Naive thymus-derived CD4-positive, alpha-beta T cell (primary cell): ENCODE measurements at places on chromosomes 5 and 9. TPM values are rescaled to one million over a fixed set of nuclear protein-coding genes. Genes with fewer than 3 reads are reported as not detected.

Gene UAP1L1
- total RNA-seq = 11.6 TPM

Gene TMEM232
- total RNA-seq = 3.0 TPM

Gene TSLP
- not detected for total RNA-seq

Gene SPOUT1
- 65.2 TPM for total RNA-seq

Gene SLCO6A1
- not detected for total RNA-seq

Gene CCDC112
- 3.0 TPM for total RNA-seq

Gene SRA1
- 45.5 TPM for total RNA-seq

Gene FGFR4
- total RNA-seq = 3.4 TPM

Gene DELE1
- 75.4 and 77.3 TPM in 2 replicates for total RNA-seq

- H3K27me3 ChIP-seq = no peaks in the 10 kb centered on the region
- no peaks in the 10 kb centered on the region for H3K4me1 ChIP-seq
- peak; percentile 11 for DNase-seq
- H3K4me3 ChIP-seq = no peak overlapping the region
- no peaks in the 10 kb centered on the region for H3K36me3 ChIP-seq
These were observed 24.8 kb upstream of the HNRNPA0 start for GRCh38 chr5:137778772-137779564.

DNA sequence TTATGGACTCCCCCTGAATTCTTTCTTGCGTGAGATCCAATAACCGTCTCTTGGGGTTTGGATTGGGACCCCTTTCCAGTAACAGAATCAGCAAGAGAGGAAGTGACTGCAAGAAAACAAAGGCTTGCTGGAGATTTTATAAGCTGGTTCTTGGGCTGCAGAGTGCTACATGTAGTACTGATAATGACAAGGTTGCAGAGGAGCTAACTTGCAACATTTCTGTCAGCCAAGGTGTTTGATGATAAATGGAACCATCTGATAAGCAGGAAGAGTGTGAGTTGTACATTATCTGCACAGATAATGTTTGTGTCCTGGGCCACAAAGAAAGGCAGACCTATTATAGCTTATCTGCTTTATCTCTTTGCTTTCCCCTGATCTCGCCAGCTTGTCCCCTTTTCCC, 37.1 kb downstream of the DNAJB5 start:
- H3K36me3 ChIP-seq = no peaks in the 10 kb centered on the region
- H3K4me1 ChIP-seq = no peaks in the 10 kb centered on the region
- H3K27me3 ChIP-seq = no peaks in the 10 kb centered on the region
- H3K27ac ChIP-seq = no peak overlapping the region
- no peak overlapping the region for H3K4me3 ChIP-seq

DNA sequence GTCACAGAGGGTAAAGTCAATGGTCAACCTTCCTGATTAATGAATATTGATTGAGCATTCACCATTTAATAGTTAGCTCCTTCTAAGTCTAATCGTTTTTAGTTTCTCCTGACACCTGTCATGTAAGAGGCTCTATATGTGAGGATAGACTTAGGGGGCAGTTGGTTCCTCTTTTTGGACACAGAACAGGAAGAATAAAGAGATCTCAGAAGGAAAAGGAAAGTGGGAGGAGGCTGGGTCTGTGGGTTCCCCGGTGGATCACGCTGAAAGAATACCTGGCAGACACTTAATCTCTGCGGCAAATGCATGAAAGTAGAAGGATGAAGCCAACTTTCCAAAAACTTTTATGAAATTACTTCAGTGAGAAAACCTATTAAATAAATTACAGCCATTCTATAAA, 98.4 kb downstream of the PDE4D start:
- peaks cover 6% of the 10 kb centered on the region for H3K4me1 ChIP-seq
- no peak overlapping the region for H3K4me3 ChIP-seq
- H3K27me3 ChIP-seq = no peaks in the 10 kb centered on the region
- H3K36me3 ChIP-seq = no peaks in the 10 kb centered on the region

DNA sequence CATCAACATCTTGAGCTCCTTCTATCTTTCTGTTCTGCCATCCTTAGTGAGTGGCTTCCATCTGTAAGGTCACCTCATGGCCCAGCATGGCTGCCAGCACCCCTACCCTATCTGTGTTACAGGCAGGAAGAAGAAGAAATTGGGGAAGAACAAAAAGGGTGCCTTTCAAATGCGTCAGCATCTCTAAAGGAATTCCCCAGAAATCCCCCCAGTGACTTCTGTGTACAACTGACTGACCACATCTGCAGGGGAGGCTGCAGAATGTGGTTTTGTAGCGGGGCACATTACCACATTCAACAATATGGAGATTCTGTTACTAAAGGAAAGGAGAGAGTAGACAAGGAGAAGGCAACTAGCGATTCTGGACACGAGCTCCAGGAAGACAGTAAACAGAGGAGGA, 40.1 kb downstream of the ALG2 start:
- no peaks in the 10 kb centered on the region for H3K4me1 ChIP-seq
- no peaks in the 10 kb centered on the region for H3K36me3 ChIP-seq
- no peak overlapping the region for H3K27ac ChIP-seq
- no peaks in the 10 kb centered on the region for H3K27me3 ChIP-seq
- no peak overlapping the region for H3K4me3 ChIP-seq

DNA sequence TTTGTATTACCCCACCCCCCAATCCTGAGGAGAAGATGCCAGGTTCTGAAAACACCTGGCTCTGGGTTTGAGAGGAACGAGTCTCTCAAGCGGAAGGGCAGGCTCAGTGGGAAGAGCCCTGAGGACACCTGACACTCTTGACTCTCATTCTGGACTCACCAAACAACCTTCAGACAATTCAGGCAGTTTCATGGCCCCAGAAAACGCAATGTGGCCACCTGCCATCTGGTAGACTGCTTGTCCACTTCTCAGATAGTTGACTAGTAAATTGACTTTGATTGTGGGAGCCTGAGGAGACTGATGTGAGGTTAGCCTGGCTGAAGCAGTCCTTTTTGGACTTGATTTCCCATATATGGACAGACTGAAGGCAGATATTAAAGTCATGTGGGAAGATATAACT, 117.5 kb upstream of the FSTL4 start:
- no peaks in the 10 kb centered on the region for H3K36me3 ChIP-seq
- no peak for DNase-seq
- no peak overlapping the region for H3K4me3 ChIP-seq
- no peak overlapping the region for H3K27ac ChIP-seq
- H3K27me3 ChIP-seq = no peaks in the 10 kb centered on the region

DNA sequence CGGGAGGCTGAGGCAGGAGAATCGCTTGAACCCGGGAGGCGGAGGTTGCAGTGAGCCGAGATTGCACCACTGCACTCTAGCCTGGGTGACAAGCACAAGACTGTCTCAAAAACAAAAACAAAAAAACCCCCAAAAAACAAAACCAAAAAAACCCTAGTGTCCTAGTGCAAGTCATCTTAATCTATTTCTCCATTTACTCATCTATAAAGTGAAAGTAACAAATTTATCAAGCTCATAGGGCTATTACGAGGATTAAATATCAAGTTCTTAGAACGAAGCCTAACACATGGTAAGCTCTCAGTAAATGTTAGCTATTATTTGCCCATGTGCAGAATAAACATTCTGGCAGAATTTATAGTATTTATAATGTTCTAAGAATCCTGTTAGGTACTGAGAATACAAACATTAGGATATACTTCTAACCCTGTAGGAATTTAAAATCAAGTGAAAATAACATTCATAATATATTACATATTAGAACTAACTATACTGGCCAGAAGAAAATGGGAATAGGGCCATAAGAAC, 45.0 kb downstream of the GOLPH3 start:
- peaks cover 6% of the 10 kb centered on the region for H3K4me1 ChIP-seq
- DNase-seq = no peak
- no peak overlapping the region for H3K27ac ChIP-seq
- no peaks in the 10 kb centered on the region for H3K27me3 ChIP-seq

- no peaks in the 10 kb centered on the region for H3K4me1 ChIP-seq
- no peak overlapping the region for H3K27ac ChIP-seq
- no peak for DNase-seq
- no peak overlapping the region for H3K4me3 ChIP-seq
These were observed 58.1 kb upstream of the DHFR start for GRCh38 chr5:80712919-80713318.

- no peaks in the 10 kb centered on the region for H3K27me3 ChIP-seq
- H3K4me1 ChIP-seq = no peaks in the 10 kb centered on the region
- no peak overlapping the region for H3K27ac ChIP-seq
- no peak for DNase-seq
- no peaks in the 10 kb centered on the region for H3K36me3 ChIP-seq
These were observed 15.1 kb upstream of the CSNK1G3 start for GRCh38 chr5:123496892-123497291.

DNA sequence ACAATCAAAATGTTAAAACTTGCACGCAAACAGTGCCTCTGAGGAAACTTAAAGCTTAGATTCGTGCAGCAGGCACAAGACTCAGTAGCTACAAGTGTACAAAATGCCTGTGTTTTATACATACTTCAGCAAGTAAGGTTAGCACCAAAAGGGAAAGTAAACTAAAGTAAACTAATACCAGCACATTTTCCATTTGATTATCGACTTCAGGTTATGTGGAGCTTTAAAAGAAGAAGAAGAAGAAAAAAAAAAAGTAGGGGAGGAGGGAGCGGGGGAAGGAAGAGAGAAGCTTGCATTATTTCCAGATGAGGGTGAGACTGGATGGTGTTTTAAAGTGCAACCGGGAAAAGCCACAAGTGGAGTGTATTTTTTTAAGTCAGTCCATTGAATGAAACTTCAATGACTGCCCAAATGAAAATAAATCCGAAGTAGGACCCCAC, 596 bp upstream of the ADAMTS6 start:
- no peaks in the 10 kb centered on the region for H3K27me3 ChIP-seq
- H3K4me1 ChIP-seq = peaks cover 5% of the 10 kb centered on the region
- H3K4me3 ChIP-seq = peak overlapping the region; percentile 70
- no peaks in the 10 kb centered on the region for H3K36me3 ChIP-seq
- DNase-seq = no peak
- peak overlapping the region; percentile 73 for H3K27ac ChIP-seq

DNA sequence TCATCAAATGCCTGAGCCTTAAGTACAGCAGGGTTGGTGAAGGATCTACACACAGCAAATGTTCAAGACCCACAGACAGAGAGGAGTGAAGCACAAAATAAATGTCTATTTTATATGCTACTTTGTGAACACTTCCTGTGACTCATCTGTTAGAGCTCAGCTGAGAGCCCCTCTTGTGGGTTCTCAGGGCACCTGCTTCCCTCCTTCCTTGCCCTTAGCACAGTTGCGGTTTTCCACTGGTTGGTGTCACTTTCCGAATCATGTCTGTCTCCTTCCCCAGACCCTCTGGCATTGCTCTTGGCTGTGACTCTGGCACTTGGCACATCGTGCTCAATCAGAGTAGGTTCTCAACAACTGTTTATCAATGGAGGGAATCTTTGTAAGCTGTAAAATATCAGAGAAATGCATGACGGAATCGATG, 128.5 kb upstream of the STC2 start:
- H3K27ac ChIP-seq = no peak overlapping the region

DNA sequence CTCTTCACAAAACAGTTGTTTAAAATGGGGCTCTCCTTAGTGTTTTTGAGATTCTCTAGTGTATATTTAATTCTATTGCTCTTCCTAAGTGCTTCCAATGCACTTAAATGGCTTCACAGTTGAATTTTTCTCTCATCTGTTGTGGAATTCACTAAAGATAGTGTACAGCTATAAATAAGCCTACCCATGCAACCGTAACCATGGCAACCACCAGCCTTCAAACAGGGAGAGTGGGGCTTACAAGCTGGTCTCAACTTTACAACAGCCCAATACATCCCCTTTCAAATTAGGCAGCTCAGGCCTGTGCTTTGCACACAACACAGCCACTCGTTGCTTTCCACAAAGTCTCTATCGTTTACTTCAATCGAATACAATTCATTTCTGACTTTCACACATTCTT, 144.0 kb upstream of the PLPPR1 start:
- H3K36me3 ChIP-seq = no peaks in the 10 kb centered on the region
- no peak overlapping the region for H3K4me3 ChIP-seq
- no peaks in the 10 kb centered on the region for H3K4me1 ChIP-seq
- no peaks in the 10 kb centered on the region for H3K27me3 ChIP-seq
- DNase-seq = no peak

- H3K4me3 ChIP-seq = no peak overlapping the region
- H3K27ac ChIP-seq = no peak overlapping the region
- peaks cover 3% of the 10 kb centered on the region for H3K27me3 ChIP-seq
- no peaks in the 10 kb centered on the region for H3K36me3 ChIP-seq
- H3K4me1 ChIP-seq = no peaks in the 10 kb centered on the region
These were observed 53.7 kb downstream of the PAX5 start for GRCh38 chr9:36980148-36980974.

- H3K27me3 ChIP-seq = no peaks in the 10 kb centered on the region
- no peak for DNase-seq
- no peak overlapping the region for H3K4me3 ChIP-seq
- H3K4me1 ChIP-seq = no peaks in the 10 kb centered on the region
These were observed 87.1 kb downstream of the PDE6A start for GRCh38 chr5:149857499-149857898.

GRCh38 chr9:92668746-92669526, 995 bp downstream of the IPPK start:
- H3K27me3 ChIP-seq = no peaks in the 10 kb centered on the region
- H3K27ac ChIP-seq = peak overlapping the region; percentile 91
- peak overlapping the region; percentile 100 for H3K4me3 ChIP-seq
- no peak for DNase-seq
- peaks cover 21% of the 10 kb centered on the region for H3K36me3 ChIP-seq
